ENCODE measurements at places on chromosomes 11 and 22. TPM values are rescaled to one million over a fixed set of nuclear protein-coding genes. Genes with fewer than 3 reads are reported as not detected.

MUC2 gene
- not detected for total RNA-seq

PAX6 gene
- total RNA-seq = 0.23 TPM

GRCh38 chr11:34558673-34559072, 45.1 kb upstream of the ELF5 start:
- DNase-seq = no peak

GRCh38 chr11:101199416-101199815, 69.8 kb upstream of the PGR start:
- DNase-seq = no peak

DNA sequence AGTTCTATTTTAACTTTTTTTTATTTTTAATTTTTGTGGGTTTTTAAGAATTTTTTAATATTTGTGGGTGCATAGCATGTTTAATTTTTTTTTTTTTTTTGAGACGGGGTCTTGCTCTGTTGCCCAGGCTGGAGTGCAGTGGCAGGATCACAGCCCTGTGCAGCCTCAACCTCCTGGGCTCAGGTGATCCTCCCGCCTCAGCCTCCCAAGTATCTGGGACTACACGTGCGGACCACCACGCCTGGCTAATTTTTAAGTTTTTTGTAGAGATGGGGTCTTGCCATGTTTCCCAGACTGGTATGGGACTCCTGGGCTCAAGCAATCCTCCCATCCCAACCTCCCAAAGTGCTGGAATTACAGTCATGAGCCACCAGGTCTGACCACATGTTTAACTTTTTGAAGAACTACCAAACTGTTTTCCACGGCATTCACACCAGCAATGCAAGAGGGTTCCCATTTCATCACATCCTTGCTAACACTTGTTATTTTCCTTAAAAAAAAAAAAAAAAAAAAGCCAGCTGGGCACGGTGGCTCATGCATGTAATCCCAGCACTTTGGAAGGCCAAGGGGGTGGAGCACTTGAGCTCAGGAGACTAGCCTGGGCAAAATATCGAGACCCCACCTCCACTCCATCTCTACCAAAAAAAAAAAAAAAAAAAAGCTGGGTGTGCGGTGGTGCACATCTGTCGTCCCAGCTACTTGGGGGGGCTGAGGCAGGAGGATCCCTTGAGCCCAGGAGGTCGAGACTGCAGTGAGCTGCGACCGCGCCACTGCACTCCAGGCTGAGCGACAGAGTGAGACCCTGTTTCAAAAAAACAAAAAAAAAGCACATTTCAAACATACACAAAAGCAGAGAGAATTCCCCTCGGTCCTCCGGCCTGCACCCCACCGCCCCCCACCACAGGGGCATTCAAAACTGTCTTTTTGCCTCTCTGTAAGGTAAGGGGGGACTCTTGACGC, 16.7 kb upstream of the TXNRD2 start:
- peak; percentile 77 for DNase-seq

DNA sequence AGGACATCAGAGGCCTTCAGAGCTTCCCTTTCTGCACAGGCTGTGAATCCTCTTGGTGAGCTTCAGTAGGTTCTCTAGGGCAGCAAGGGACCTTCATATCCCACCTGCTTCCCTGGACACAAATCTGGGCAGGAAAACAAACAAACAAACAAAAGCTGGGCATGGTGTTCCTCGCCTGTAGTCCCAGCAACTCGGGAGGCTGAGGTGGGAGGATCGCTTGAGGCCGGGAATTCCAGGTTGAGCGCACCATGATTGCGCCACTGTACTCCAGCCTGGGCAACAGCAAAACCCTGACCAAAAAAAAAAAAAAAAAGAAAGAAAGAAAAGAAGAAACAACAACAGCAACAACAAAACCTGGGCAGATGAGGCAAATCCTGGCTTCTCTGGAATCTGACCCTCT, 92.9 kb downstream of the CEP164 start:
- DNase-seq = no peak
